ENCODE measurements at places on chromosomes 16 and 17. TPM values are rescaled to one million over a fixed set of nuclear protein-coding genes. Genes with fewer than 3 reads are reported as not detected.

SHBG gene
- not detected for total RNA-seq

NPW gene
- total RNA-seq, result 34.2 TPM

EFNB3 gene
- not detected for total RNA-seq

KRT20 gene
- total RNA-seq, result not detected

KRTAP9-2 gene
- total RNA-seq, result not detected

CSF3 gene
- total RNA-seq, result not detected

CNEP1R1 gene
- 16.0 TPM for total RNA-seq

NR1D1 gene
- total RNA-seq, result 4.8 TPM

WFDC1 gene
- total RNA-seq, result not detected

CRHR1 gene
- total RNA-seq, result not detected

USP36 gene
- total RNA-seq, result 128 TPM

SLC9A5 gene
- 6.1 TPM for total RNA-seq

CORO1A gene
- 972 TPM for total RNA-seq

DNAH17 gene
- total RNA-seq, result 0.33 TPM

PRSS33 gene
- total RNA-seq, result 0.54 TPM

TMEM98 gene
- not detected for total RNA-seq

HBZ gene
- total RNA-seq, result not detected

LPCAT2 gene
- total RNA-seq, result 0.08 TPM

DUXB gene
- total RNA-seq, result not detected

CCL4L2 gene
- total RNA-seq, result 4.4 TPM

TRPV2 gene
- 34.4 TPM for total RNA-seq

USB1 gene
- total RNA-seq, result 54.2 TPM

CCP110 gene
- total RNA-seq, result 30.4 TPM

CCL3 gene
- total RNA-seq, result 52.7 TPM

CCL2 gene
- not detected for total RNA-seq

KREMEN2 gene
- total RNA-seq, result not detected

VMO1 gene
- total RNA-seq, result not detected

TBC1D3G gene
- not detected for total RNA-seq

PIRT gene
- not detected for total RNA-seq

NUPR1 gene
- not detected for total RNA-seq

MYCBPAP gene
- 0.56 TPM for total RNA-seq

PLCG2 gene
- total RNA-seq, result 7.7 TPM

ICAM2 gene
- total RNA-seq, result 52.9 TPM

OR4D1 gene
- total RNA-seq, result 0.14 TPM

RNF222 gene
- 0.22 TPM for total RNA-seq

SLC5A10 gene
- total RNA-seq, result not detected

All from activated naive CD8-positive, alpha-beta T cell treated with anti-CD3 and anti-CD28 coated beads for 36 hours (primary cell).